Kidney (tissue), 22 donors: ENCODE measurements at places on chromosomes 1 and 21. TPM values are rescaled to one million over a fixed set of nuclear protein-coding genes. Genes with fewer than 3 reads are reported as not detected.
A peak's percentile ranks its signal among the peaks of the same experiment; 100 is the strongest.

TIAM1 gene
- 30.0 TPM for total RNA-seq

MYCL gene
- 4.2 TPM for total RNA-seq

DNA sequence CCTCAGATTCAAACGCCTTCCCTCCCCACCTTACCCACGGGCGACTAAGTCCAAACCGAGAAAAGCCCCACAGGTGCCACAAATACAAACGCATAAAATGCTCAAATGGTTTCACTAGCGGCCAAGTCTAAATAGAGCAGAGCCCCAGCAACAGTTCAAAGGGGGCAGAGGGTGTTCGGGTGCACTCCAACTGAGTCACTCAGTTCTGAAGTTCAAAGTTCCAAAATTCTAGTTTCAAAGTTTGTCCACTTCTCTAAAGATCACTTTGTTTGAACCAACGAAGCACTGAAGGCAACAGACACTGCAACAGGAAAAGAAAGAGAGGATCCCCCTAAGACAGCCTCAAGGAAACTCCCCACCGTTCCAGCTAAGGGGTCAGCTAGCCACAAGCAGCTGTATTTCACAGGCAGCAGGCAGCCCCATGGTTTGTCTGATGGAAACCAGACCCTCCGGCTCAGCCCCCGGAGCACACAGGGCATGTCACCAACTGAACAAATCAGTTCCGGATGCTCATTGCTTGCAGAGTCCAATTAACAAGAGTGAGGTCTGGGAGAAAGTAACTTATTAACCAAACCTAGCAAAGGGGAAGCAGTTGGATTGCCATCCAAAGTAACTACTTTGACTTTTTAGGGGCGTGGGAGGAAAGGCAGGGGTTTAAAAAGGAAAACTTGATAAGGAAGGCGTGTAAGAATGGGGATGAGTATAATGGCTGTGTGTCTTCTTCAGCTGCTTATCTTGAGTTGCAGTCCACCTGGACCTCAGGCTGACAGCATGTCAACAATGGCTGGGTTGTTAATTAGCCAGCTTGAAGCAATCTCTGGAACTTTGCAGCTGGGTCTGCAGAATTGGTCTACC, 1423.9 kb upstream of the PRMT6 start:
- DNase-seq, result peak; percentile 92

DNA sequence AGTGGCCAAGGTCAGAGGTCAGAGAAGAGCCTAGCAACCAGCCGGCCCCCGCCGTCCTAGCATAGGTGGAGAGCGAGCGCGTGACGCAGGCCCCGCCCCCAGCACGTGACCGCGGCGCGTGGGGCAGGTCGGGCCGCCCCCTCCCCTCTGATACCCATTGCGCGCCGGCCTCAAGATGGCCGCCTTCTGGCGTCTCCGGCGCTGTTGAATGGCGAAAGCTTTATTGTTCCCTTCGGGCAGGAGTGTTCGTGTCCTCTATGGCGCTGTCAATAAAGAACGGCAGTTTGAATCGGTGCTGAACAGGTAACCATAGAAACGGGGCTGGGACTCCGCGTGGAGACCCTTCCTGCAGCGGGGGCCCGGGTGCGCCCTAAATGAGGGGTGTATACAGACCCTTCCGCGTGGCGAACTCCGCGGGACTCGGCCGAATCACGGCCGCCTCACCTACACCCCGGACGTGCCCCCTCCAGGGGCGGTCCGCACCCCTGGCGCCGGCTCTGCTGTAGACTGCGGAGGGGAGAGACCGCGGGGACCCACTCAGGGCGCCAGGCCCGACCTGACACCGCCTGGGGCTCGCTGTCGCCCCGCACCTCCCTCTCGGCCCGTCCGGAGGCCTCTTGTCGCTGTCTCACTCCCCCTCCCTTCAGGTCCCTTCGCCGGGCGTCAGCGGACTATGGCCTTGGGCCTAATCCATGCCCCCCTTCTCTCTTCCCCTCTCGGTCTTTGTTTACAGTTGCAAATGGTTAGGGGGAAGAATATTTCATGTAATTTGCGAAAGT, at the start of gene ZBTB40:
Gene ZBTB40 (plus strand): TSS at position 150 of the 779 bp plus-strand sequence. CDS start 38,098 bp downstream, outside the sequence.
- peak; percentile 99 for DNase-seq

DNA sequence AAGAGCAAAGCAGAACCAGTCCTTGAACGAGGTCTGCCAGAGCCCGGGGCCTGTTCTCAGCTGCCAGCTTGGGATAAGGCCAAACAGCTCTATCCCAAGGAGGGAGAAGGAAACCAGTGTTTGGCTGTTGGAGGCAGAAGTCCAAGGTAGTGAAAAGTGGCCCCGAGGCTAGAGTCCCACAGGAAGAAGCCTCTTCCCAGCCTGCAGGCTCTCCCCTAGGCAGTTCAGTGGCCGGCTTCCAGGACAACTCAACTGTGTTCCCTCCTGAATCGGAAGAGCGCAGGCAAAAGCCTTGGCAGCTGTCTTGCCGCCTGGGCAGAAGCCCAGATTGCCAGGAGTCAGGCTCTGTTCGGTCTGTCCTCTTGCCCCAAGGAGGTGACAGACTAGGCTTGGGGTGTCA, 19.3 kb downstream of the QSOX1 start:
- DNase-seq, result no peak

GRCh38 chr1:149949911-149950310, 13.2 kb upstream of the MTMR11 start:
- DNase-seq, result no peak

GRCh38 chr1:36696261-36696940, 213.7 kb upstream of the CSF3R start:
- DNase-seq, result no peak

- peak; percentile 76 for DNase-seq
Observed at GRCh38 chr1:168135921-168136708, 615 bp downstream of the GPR161 start.

- DNase-seq, result no peak
Observed at GRCh38 chr1:7313081-7313546, 458.0 kb upstream of the VAMP3 start.

HTR6 gene
- total RNA-seq, result not detected

DNA sequence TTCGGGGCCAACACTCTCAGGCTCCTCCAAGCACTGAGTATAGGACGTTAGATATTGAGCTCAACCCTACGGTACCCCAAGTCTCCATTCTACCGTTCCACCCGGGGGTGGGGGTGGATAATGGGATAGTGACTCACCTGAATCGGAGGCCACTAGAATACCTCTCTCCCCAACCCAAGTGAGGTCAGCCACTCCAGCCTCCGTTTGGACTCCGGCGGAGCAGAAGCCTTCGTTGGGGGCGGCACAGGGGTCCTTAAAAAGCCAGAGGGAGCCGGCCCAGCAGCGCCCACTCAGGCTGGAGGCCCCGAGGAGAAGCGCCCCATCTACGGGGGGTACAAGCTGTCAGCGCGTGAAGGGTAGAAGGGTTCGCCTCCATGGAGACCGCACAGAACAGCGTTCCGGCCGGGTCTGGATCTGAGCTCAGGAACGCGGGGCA, 556 bp downstream of the WDR77 start:
- peak; percentile 3 for DNase-seq

DNA sequence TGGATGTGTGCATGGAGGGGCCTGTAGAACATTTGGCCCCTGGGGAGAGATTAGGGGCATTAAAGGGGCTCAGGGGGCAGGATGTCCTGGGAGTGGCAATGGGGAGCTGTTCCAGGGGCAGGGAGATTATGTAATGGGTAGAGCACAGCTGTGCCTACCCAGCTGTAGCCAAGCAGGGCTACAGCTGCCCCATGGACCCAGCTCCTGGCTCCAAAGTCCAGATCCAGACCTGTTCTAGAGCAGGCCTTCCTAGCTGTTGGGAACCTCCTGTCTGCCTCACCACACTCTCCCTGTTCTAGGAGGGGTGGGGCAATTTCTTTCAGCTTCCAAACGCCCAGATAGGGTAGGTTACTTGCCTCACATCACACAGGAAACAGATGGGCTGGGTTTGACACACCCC, 5.6 kb downstream of the RPS6KA1 start:
- DNase-seq, result no peak

GRCh38 chr1:115280064-115280463, 58.0 kb downstream of the NGF start:
- DNase-seq, result no peak

IGSF9 gene
- total RNA-seq, result 0.88 TPM

GRCh38 chr1:68464891-68465290, 15.1 kb upstream of the RPE65 start:
- DNase-seq, result no peak

DNA sequence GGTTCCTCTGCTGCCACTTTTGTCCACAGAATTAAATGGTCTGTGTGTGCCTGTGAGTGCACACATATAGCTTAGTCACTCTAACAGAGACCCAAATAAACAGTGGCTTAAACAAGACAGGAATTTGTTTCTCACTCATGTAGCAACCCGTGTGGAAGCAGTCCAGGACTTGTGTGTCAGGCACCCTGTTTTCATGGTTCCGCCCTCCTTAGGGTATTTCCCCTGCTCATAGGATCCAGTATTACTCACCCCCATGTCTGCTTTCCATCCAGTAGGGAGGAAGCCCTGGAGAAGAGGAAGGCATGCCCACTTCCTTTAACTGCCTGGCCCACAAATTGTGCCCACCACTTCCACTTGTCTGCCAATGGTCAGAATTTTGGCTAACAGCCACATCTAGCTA, 41.3 kb upstream of the TACSTD2 start:
- no peak for DNase-seq

- DNase-seq, result peak; percentile 66
Observed at GRCh38 chr1:155125946-155126555, 1.6 kb upstream of the EFNA1 start.

SELENBP1 gene
- 50.0 TPM for total RNA-seq

DNA sequence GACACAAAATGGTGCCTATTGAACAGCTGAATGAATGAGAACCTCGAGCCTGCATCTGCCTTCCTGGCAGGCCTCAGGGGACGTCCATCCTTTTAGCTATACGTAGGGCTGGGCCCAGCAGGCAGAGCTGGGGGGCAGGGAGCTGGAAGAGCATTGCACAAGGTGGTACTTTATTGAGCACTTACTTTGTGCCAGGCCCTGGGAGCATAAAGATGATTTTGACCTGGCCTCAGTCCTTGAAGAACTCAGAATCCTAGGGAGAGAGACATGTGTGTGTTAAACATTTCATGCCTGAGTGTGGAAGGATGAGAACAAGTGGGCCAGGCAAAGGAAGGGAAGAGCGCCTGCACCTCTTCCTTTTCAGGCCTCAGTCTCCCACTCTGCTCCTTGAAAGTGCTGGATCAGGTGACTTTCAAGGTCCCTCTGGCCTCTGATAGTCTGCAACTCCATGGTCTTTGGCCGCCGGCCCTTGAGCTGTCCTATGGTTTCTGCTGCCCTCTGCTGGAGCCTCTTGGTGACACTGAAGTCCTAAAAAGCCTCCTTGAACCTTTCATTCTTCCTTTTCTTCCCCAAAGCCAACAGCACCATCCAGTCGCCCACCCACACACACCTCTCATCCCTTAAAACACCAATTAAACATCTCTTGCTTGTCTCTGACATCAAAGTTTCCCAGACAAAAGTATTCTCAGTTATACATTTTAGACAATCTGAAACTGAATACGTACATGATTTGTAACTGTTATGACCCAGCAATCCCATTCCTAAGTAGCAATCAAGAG, 3.5 kb upstream of the PEAR1 start:
- DNase-seq, result no peak

DNA sequence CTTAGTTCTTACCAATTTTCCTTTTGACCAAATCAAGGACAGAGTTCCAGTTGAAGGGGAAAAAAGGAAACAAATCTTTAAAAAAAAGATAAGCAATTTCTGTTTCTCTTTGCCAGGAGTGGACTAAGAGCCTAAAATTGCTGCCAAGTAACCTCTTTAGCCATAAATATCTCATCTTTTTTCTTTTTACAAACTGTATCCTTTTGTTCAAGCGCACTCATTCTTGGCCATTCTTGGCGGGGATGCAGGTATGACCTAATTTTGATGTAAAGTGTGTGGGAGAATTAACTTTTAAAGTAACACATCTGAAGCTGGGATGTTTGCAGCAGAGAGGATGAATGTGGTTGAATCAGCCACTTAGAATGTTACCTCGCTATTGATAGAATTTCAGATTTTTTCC, 13.4 kb upstream of the KIF1B start:
- no peak for DNase-seq

NBPF6 gene
- not detected for total RNA-seq

- no peak for DNase-seq
Observed at GRCh38 chr1:67787746-67788145, 45.5 kb downstream of the GNG12 start.

DNA sequence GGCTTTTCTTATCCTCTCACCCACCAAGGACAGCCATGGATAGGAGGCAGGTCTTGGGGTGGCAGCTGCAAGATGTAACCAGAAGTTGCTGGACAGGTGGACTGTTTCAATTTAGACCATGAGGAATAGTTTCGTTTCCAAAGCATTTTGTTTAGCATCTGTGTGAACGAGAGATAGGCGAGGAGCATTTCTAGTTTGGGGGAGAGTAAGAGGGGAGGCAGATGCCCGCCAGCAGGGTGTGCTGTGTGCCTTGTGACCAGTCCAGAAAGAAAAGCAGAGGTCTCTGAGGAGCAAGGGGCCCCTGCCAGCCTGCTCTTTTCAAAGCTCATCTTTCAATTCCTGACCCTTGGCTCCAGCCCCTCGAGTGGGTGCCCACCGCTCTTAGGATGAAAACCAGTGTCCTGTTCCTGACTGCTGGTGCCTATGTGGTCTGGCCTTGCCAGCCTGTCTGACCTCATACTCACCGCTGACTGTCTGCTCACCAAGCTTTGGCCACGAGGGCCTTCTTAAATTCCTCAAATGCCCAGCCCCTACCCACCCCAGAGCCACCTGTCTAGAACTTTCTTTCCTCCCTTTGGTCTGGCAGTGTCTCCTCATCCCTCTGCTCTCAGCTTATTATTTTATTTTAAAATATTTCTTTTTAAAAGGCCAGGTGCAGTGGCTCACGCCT, 8.5 kb downstream of the SERINC2 start:
- peak; percentile 39 for DNase-seq

GRCh38 chr1:85862456-85862855, 154.2 kb upstream of the ZNHIT6 start:
- no peak for DNase-seq

DNA sequence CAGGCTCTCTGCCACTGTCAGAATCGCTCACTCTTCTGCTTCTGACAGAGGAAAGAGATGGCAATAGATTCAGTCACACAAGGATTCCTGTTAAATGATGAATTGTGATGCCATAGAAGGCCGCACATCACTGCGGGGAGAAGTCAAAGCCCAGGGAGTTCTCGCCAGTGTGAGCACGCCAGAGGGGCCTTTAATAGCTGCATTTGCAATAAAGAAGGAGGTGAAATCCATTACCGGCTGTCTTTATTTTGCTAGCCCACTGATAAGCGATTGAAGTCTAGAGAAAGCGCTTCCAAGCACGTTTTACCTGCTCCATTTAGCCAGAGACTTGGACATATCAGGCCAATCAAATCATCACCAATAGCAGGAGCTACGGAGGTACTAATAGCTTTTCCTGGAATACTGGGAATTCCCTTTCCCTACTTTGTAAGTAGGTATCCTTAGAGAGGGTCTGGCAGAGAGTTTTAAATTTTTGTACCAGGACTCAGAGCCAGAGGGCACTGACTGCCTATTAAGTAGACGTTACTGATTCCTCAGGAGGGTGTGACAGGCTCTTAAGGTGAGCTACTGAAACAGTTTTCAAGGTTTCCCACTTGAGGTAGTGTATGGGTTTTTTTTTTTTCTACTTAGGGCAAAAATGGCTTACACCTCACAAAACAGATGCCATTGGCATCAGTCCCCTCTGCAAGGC, 10.2 kb upstream of the TARBP1 start:
- no peak for DNase-seq

KRTAP13-2 gene
- not detected for total RNA-seq

GRCh38 chr1:187733232-187733631, 904.5 kb downstream of the PLA2G4A start:
- DNase-seq, result no peak

GRCh38 chr1:2999138-2999537, 22.1 kb upstream of the ACTRT2 start:
- no peak for DNase-seq
